NCI-H1417 (cell line): ENCODE measurements at places on chromosomes 5 and 9.

DNA sequence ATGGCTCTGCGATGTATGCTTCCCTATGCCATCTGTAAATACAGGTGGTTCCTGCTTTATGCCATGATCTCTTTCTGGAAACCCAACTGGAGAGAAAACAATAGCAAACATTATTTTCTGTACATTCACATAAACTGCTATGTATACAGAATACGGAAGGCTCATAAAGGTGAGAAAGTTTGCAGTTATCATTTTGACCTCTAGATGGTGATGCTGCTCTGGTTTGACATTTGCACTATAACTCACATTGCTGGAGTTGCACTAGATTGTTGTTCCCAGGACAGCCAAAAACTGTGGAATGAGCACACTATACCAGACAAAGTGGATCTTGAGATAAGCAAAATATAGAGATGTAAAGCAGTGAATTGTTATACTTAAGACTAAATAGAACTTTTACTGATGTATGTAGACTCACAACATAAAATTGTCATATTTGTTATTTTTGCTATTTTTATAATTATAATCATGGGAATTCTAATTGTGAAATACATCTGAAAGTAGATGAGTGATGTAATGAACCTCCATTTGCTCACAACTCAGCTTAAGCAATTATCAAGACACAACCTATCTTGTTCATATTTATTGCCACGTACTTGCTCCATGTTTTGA is 246.5 kb downstream of the PTPRD start:
- peak; percentile 4 for DNase-seq

- DNase-seq = no peak
These were observed 39.2 kb downstream of the PRUNE2 start for GRCh38 chr9:76866689-76867088.

- DNase-seq = no peak
These were observed 37.7 kb upstream of the SHOC1 start for GRCh38 chr9:111832449-111832848.

DNA sequence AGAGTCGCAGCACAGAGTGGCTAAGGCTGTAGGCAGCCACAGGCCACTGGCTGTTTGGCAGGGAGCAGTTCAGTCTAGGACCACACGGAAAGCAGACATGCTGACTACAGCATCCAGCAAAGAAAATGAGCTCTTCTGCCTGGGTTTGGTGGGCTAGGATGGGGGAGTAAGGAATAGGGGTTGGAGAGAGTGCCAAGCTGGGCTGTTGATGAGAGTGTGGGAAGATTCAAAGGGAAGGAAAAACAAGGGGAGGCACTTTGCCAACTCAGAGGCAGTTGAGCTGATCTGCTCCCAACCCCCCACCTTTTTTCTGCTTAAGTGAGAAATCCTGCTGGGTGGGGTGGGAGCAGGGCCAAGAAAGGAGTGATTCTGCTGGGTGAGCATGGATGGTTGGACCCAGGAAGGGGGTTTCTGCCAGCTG is 35.9 kb downstream of the SVEP1 start:
- DNase-seq = no peak

- no peak for DNase-seq
These were observed 30.8 kb upstream of the REEP2 start for GRCh38 chr5:138408023-138408422.

- DNase-seq = no peak
These were observed 185.2 kb upstream of the RGMB start for GRCh38 chr5:98588215-98588614.

GRCh38 chr5:175460126-175460525 is 16.1 kb upstream of the DRD1 start:
- peak; percentile 32 for DNase-seq
